ENCODE measurements at places on chromosomes 3 and 15.
A peak's percentile ranks its signal among the peaks of the same experiment; 100 is the strongest.

DNA sequence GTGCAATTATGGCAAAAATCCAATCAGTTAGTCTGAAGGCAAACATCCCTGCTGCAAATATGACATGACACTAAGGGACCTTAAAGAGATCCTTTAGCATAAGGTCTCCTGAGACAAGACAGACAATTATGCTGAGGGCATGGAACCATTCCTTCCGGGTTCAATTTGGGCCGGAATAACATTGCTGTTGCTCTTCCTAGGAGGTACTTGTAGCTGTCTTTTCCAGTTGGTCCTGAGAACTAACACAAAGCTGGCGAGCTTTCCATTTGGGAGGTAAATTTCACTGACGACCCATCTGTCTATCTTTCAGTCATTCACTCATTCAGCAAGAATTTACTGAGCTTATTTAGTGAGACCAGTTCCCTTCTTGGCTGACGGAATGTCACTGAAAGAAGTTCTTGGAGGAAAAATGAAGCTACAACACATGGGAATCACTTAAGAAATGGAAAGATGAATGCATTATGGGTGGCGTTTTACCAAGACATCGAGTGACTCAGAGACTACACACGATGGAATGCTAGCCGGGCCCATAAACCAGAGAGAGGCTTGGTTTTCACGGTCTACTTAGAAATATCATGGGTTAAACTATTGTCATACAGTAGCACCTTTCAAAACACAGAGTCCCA, 215.5 kb downstream of the PDZRN3 start:
- DNase-seq = no peak

- DNase-seq = no peak
Observed at GRCh38 chr15:79900087-79900486, 3.3 kb upstream of the MTHFS start.

DNA sequence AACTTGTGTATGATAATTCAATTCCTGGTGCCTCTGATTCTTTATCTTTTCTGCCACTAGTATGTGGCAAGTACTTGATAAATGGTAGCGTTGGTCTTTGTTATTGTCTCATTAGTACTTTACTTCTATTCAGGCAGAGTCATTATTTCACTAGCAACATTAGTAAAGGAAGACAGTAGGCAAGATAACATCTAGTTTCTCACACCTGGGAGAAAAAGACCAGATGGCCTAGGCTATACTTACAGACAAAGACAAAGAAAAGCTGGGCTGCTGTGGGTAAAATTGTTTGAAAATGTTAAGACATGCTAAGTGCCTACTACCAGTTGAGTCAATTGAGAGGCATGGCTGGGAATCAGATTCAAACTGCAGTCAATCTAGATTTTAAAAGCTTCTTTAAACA, 198.7 kb upstream of the CMC1 start:
- no peak for DNase-seq

DNA sequence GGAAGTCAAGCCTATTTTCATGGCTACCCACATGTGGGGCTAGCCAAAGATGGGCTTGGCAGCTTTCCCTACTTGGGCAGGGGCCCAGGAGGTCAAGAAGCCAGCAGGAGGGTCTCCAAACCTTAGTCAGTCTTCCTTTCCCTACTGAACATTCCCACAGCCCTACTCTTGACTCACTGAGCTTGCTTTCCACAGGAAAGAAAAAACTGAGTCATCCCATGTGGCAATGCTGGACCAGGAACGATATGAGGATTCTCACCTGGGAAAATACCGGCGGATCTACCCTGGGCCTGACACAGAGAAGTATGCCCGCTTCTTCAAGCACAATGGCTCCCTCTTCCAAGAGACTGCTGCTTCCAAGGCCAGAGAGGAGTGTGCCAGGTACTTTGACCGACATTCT, 3.7 kb upstream of the NGRN start:
- no peak for DNase-seq

- no peak for DNase-seq
Observed at GRCh38 chr3:105399062-105399461, 32.4 kb downstream of the ALCAM start.

GRCh38 chr15:64137226-64137833, 14.2 kb upstream of the SNX22 start:
- DNase-seq = no peak

DNA sequence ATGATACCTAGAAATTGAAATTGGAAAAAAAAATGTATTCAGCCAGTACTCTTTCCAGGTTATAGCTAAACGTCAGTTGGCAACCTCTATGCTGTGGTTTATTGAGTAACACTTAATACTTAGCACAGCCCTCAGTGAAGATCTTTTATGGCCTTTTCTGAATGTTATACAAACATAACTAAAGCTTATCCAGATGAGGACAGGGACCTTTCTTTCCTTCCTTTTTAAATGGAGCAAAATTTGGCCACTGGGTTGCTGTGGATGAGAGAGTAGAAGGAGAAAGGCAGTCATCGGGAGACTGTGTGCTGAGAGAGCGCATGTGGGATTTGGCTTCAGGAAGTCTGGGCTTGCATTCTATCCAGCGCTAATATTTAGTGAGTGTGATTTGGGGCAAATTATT, 36.1 kb downstream of the IGF1R start:
- DNase-seq = no peak

DNA sequence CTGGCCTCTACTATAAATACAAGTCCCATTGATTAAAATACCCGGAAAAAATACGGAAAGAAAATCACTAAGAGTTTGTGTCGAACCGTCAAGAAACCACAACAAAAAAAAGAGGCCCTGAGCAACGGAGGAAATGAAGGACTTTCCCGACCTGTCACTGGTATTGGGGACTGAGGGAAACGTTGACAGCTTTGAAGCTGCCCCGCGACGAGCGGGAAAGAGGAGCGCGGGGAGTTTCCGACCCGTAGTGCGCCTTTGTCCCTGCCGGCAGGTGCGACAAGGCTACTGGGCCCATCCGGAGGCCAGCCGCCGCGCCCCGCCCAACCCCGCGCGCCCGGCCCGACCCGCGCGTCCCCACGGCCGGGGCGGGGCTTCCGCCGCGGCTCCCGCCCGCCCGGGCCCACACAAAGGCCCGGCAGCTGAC, 416 bp downstream of the PBRM1 start:
- DNase-seq = peak; percentile 75

GRCh38 chr15:25057574-25057973, 102.8 kb downstream of the SNRPN start:
- DNase-seq = no peak

GRCh38 chr3:17806876-17807275, 64.4 kb upstream of the TBC1D5 start:
- no peak for DNase-seq
